Hepatocyte (in vitro differentiated cells): ENCODE measurements at places on chromosomes 2 and 18. TPM values are rescaled to one million over a fixed set of nuclear protein-coding genes. Genes with fewer than 3 reads are reported as not detected.

- H3K27me3 ChIP-seq, result no peaks in the 10 kb centered on the region
- no peaks in the 10 kb centered on the region for H3K36me3 ChIP-seq
- H3K4me1 ChIP-seq, result no peaks in the 10 kb centered on the region
- no peak overlapping the region for H3K4me3 ChIP-seq
- no peak for DNase-seq
- H3K27ac ChIP-seq, result no peak overlapping the region
Observed at GRCh38 chr18:23071285-23071684, 64.0 kb upstream of the CABLES1 start.

GRCh38 chr2:100416935-100417710 lies at the start of gene CHST10:
CHST10 (minus strand) TSS chr2:100417668; CDS start chr2:100406675, 10,993 bp downstream.
- DNase-seq, result peak; percentile 83
- peaks cover 4% of the 10 kb centered on the region for H3K4me1 ChIP-seq
- H3K36me3 ChIP-seq, result no peaks in the 10 kb centered on the region
- H3K27ac ChIP-seq, result peak within 1 kb of the TSS; percentile 92
- no peaks in the 10 kb centered on the region for H3K27me3 ChIP-seq
- H3K4me3 ChIP-seq, result peak within 1 kb of the TSS; percentile 96

DNA sequence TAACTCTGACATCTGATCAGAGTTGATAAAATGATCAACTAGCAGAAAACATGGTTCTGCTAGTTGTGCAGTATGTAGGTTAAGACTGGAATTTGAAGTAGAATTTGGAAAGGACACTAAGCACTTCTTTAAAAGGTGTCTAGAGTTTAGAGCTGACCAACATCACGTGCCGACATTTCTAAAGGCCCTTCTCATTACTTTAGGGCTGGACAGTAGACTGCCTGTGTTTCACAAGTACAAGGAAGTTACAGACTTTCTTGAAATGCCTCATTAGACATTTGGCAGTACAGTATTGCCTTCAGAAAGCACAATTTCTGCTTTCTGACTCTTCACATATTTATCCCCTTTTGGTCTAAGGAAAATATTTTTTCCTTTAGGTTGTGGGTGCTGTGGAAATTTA lies 255.3 kb downstream of the ZNF385B start:
- H3K4me3 ChIP-seq, result no peak overlapping the region

GRCh38 chr2:186977433-186978045 lies 128.6 kb upstream of the ZSWIM2 start:
- H3K27me3 ChIP-seq, result no peaks in the 10 kb centered on the region
- DNase-seq, result no peak
- H3K4me3 ChIP-seq, result no peak overlapping the region
- no peaks in the 10 kb centered on the region for H3K4me1 ChIP-seq

- no peak overlapping the region for H3K27ac ChIP-seq
- H3K4me1 ChIP-seq, result peaks cover 15% of the 10 kb centered on the region
- H3K4me3 ChIP-seq, result no peak overlapping the region
- DNase-seq, result no peak
Observed at GRCh38 chr2:42880738-42881690, 88.6 kb upstream of the HAAO start.

- peaks cover 11% of the 10 kb centered on the region for H3K27me3 ChIP-seq
- DNase-seq, result no peak
- no peak overlapping the region for H3K27ac ChIP-seq
- no peaks in the 10 kb centered on the region for H3K36me3 ChIP-seq
Observed at GRCh38 chr2:135009339-135009738, 37.9 kb downstream of the MAP3K19 start.

GRCh38 chr18:24346254-24346653 lies 51.4 kb downstream of the OSBPL1A start:
- H3K27ac ChIP-seq, result no peak overlapping the region
- H3K27me3 ChIP-seq, result no peaks in the 10 kb centered on the region
- no peak overlapping the region for H3K4me3 ChIP-seq
- no peak for DNase-seq

DNA sequence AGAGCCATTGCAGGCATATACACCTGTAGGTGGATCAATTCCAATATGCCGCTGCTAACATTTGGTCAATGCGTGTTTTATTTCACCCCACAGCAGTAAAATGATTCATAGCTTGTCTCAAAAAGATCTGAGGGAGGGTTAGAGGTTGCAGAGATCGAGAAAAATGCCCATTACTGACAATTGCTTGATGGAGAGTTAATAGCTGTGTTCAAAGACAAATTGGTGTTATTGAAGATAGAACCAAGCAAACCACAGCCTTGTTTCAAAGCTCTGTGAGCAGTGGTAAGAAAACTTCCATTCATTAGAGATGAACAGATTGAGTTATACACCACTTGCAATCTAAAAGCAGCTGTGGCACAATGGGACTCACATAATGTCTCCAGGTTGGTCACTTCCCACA lies 95.4 kb downstream of the KCNE4 start:
- H3K36me3 ChIP-seq, result no peaks in the 10 kb centered on the region
- H3K4me1 ChIP-seq, result no peaks in the 10 kb centered on the region
- DNase-seq, result no peak
- H3K27ac ChIP-seq, result no peak overlapping the region
- no peaks in the 10 kb centered on the region for H3K27me3 ChIP-seq
- H3K4me3 ChIP-seq, result no peak overlapping the region

- H3K27me3 ChIP-seq, result no peaks in the 10 kb centered on the region
- H3K4me1 ChIP-seq, result no peaks in the 10 kb centered on the region
- H3K27ac ChIP-seq, result no peak overlapping the region
- H3K36me3 ChIP-seq, result no peaks in the 10 kb centered on the region
- no peak for DNase-seq
Observed at GRCh38 chr2:125644257-125644656, 1011.7 kb upstream of the GYPC start.

DNA sequence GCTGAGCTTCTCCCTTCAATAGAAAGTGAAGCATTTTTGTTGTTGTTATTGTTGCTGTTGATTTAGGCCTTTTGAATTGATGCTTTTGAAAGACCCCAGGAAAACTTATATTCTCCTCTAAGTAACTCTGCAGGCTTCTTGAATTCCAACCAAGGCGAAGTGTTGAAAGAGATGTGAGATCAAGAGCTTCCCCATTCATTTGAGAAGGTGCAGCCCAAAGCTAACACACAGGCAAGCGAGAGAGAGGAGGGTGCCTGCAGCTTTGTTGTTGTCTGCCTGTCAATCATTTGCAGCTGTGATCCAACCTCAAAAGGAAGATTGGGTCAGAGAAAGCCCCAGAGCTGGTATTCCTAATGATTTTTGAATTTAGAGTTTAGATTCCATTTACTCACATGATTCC lies 963.6 kb upstream of the CNTNAP5 start:
- no peaks in the 10 kb centered on the region for H3K36me3 ChIP-seq
- no peaks in the 10 kb centered on the region for H3K27me3 ChIP-seq
- no peak overlapping the region for H3K4me3 ChIP-seq
- DNase-seq, result no peak

- H3K27ac ChIP-seq, result peak overlapping the region; percentile 95
- no peaks in the 10 kb centered on the region for H3K36me3 ChIP-seq
- no peaks in the 10 kb centered on the region for H3K27me3 ChIP-seq
- peaks cover 30% of the 10 kb centered on the region for H3K4me1 ChIP-seq
- no peak overlapping the region for H3K4me3 ChIP-seq
Observed at GRCh38 chr2:200742426-200742825, 69.3 kb upstream of the BZW1 start.

Gene ST8SIA5
- total RNA-seq, result 0.44 TPM in 1 of 2 replicates, not detected in the other

Gene PAIP2B
- total RNA-seq, result 4.4 and 4.8 TPM in 2 replicates

Gene TMEM200C
- total RNA-seq, result 2.6 and 3.1 TPM in 2 replicates
